NCI-H1417 (cell line): ENCODE measurements at places on chromosomes 7 and 10.

DNA sequence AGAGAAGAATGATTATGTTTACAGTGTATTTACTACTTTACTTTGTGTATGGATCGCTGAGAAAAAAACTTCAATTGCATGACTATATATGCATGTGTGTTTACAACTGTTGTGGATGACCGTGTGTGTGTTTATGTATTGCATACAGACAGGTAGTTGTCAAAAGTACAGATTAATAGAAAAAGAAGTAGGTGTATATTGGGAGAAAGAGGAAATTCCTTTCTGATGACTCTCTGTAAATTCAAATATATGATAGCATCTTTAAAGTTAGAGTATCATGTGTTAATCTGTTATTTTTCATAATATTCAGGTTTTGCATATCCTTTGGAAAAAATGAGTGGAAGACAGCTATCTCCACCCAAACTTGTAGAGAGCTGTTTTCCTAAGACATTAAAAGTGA is 160.4 kb upstream of the AGR3 start:
- DNase-seq, result no peak

- no peak for DNase-seq
These were observed 169.7 kb downstream of the ARHGAP21 start for GRCh38 chr10:24554036-24554435.

DNA sequence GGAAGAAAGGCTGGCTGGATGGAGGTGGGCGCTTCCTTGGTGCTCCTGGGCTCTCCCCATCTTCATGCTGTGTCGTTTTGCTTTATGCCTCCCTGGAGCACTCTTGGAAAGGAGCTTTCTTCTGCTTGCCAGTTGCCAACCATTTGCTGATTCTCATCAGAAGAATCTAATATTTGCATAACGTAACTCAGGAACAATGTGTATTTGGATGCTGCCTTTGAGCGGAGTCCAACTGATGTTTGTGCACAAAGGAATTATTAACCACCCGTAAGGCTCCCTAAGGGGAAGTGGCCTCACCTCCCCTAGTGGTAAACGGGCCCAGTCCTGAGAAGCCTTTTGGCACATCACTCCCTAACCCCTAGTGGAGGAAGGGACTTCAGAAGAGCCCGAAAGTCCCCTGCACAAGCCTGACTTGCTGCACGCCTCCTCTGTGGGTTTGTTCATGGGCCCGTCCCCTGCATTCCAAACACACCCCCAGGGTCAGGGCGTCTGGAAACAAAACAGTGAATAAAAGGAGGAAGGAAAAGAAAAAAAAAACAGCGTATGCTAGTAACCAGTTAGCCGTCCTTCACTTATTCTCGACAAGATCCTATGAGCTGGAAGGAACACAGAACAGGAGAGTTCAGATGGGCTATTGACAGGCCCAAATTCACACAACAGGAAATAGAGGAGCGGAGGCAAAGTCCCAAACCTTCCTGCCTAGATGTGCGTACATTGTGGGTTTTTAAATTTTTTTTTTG is 602.2 kb downstream of the LRMDA start:
- no peak for DNase-seq

GRCh38 chr7:33946094-33946699 is 40.9 kb downstream of the BMPER start:
- DNase-seq, result no peak

GRCh38 chr10:47388879-47389278 is 4.8 kb upstream of the ZNF488 start:
- no peak for DNase-seq

GRCh38 chr7:44147026-44147991 is 6.2 kb upstream of the MYL7 start:
- DNase-seq, result no peak

GRCh38 chr10:88926566-88927415 is 25.8 kb downstream of the ACTA2 start:
- DNase-seq, result no peak

- no peak for DNase-seq
These were observed 12.1 kb upstream of the GRIFIN start for GRCh38 chr7:2488272-2488645.
